Dorsolateral prefrontal cortex (tissue), 122 donors: ENCODE measurements at places on chromosomes 3 and 15. TPM values are rescaled to one million over a fixed set of nuclear protein-coding genes. Genes with fewer than 3 reads are reported as not detected.

- no peak for DNase-seq
Measured at GRCh38 chr3:124963755-124964154, 29.2 kb upstream of the MUC13 start.

GRCh38 chr3:22893644-22894325 lies 309.3 kb upstream of the UBE2E2 start:
- no peak for DNase-seq

- DNase-seq, result no peak
Measured at GRCh38 chr3:27633224-27633545, 88.9 kb downstream of the EOMES start.

- peak; percentile 89 for DNase-seq
Measured at GRCh38 chr15:90931828-90932659, at the start of gene HDDC3. TSS of gene HDDC3 (minus strand) at chr15:90932549. CDS start at chr15:90932540, 9 bp downstream.

DNA sequence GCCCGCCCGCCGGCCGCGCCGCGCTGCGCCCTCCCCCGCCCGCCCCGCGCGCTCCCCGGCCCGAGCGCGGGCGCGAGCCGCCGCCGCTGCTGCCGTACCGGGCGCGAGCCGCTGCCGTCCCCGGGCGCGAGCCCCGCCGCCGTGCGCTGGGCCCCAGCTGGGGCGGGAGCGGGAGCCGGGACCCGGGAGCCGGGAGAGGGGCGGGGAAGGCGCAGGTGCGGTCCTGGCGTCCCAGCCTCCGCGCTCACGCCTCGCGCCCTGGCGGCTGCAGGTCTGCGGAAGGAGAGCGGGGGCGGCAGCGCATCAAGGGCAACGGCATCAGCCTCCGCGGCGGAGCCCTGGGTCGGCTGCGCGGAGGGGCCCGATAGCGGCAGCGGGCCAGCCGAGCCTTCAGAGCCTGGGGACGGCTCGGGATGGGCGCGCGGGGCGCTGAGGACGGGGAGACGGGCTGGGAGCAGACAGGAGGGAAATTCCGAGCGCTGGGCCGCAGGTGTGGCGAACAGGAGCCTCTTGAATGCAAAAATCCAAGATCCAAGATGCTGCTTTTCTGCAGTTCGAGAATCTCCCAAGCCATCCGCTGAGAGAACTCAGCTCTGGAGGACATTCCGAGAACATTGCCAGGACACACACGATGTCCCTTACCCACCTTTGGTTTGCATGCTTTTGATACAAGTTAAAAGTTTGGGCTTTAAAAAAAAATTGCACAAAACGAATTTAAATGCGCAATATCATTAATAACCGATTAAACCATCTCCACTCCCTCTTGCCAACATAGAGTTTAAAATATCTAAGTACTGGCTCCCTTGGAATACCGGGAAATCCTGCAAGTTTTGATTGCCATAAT lies 251.1 kb downstream of the TJP1 start:
- DNase-seq, result no peak

DNA sequence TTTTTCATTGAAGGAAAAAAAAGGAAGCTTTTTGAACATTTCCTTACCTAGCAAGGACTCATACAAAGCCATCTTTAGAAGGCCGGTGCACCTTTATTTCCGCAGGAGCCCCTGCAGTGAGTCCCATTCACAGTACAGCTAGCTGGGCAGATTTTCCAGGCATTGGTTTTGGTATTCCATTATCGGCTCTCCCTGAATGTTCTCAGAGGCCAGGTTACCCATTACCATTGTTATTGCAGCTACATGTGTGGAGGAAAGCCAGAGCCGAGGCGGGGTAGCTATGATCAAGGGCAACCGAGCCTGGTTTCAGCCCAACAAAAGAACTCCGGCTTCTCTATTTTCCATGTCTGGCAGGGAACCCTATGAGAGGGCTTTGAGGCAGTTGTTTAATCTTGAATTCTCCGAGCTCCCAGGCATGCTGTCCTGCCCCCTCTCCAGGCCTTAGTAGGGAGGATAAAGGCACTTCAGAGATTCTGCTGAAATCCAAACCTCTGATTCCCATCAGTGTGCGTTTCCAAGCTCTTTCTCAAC lies 100.3 kb downstream of the LRRK1 start:
- peak; percentile 11 for DNase-seq

GRCh38 chr15:90054618-90055097 lies 47.6 kb downstream of the IDH2 start:
- DNase-seq, result no peak

- no peak for DNase-seq
Measured at GRCh38 chr3:64578797-64579196, 109.0 kb downstream of the ADAMTS9 start.

DNA sequence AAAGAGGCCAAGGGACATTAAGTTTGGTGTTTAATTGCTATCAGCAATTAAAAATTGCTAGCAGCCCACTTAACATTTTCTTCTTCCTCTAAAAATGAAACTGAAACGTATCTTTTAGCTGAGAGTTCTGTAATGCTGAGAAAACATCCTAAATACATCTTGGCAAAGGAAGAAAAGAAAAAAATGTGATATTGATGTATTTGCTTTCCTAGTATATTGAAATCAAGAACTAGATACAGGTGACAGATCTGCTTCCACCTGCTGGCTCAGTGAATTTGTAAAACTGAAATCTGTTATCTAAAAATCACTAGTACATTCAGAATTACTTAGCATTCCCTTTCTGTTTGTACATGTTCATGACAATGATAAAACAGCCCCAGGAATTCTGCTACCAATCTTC lies 283.2 kb downstream of the ZBTB20 start:
- no peak for DNase-seq

The CMTM8 gene
- 2.2 TPM for total RNA-seq

The ARGFX gene
- not detected for total RNA-seq

The HYAL1 gene
- 5.0 TPM for total RNA-seq

The TGFBR2 gene
- total RNA-seq, result 12.2 TPM

The SHC4 gene
- total RNA-seq, result 31.3 TPM

The PLIN1 gene
- 3.6 TPM for total RNA-seq

The CLRN1 gene
- total RNA-seq, result not detected

The IMPG2 gene
- 1.2 TPM for total RNA-seq

The OR5K2 gene
- not detected for total RNA-seq
